ENCODE measurements at places on chromosomes 1 and 21.

GRCh38 chr21:27807596-27807995, 840.7 kb upstream of the ADAMTS5 start:
- DNase-seq = no peak

- DNase-seq = no peak
These were observed 5.0 kb upstream of the EEIG2 start for GRCh38 chr1:108554682-108555427.

- no peak for DNase-seq
These were observed 134.8 kb downstream of the SETD4 start for GRCh38 chr21:35925497-35925896.

- no peak for DNase-seq
These were observed 161.7 kb downstream of the PTPRU start for GRCh38 chr1:29397981-29398380.

- DNase-seq = no peak
These were observed 616 bp downstream of the MCOLN3 start for GRCh38 chr1:85047472-85048295.
